ENCODE measurements at places on chromosomes 13 and 19. TPM values are rescaled to one million over a fixed set of nuclear protein-coding genes. Genes with fewer than 3 reads are reported as not detected.

DNA sequence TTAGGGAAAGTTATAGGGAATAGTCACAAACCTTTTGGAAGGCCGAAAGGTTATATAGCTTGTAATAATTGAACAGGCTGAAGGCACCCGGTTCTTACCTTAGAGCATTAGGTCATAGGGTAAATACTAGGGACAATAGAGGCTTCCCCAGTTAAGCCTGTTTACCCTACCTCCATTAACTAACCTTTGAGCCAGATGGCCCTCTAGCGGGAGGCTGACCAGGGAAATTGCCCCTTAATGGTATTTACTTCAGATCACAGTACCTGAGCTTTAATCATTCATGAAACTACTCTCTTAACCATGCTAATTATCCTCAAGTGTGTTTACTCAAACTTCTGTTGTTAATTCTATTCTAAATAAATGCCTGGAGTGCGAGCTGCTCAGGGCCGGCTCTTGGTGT is 20.4 kb upstream of the ZNF83 start:
- H3K27me3 ChIP-seq = no peaks in the 10 kb centered on the region
- DNase-seq = no peak
- H3K4me1 ChIP-seq = no peaks in the 10 kb centered on the region
- no peak overlapping the region for H3K27ac ChIP-seq
- peaks cover 14% of the 10 kb centered on the region for H3K36me3 ChIP-seq

DNA sequence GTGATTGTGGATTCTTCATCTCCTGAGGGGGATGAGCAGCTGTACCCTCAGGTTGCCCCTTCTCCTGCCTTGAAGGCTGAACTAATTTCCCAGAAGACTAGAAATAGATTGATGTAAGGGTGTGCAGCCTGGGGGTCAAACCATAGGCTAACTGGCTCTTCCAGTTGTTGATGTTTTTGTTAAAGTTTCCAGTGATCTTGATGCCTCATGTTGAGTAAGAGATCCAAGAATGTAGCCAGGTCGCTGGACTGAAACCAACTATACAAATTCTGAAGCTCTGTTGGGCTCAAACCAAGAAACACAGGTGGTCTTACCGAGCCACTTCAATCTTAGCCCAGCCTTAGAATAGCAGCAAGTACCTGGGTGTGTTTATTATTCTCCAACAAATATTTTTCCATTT is 391.8 kb downstream of the KLF5 start:
- peaks cover 5% of the 10 kb centered on the region for H3K36me3 ChIP-seq
- H3K27ac ChIP-seq = no peak overlapping the region
- no peaks in the 10 kb centered on the region for H3K27me3 ChIP-seq
- H3K4me3 ChIP-seq = no peak overlapping the region
- no peak for DNase-seq

CGB1 gene
- not detected for total RNA-seq

DNA sequence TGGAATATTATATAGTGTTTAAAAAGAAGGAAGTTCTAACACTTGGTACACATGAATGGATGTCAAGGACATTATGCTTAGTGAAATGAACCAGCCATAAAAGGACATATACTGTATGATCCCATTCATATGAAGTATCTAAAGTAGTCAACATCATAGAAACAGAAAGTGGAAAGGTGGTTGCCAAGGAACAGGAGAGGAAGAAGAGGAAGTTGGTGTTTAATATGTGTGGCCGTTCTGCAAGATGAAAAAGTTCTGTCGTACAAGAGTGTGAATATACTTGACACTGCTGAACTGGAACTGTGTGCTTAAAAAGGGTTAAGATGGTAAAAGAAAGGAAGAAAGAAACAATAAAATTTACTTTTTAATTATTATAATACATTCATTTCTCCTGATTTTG is 33.1 kb upstream of the C1QTNF9 start:
- no peaks in the 10 kb centered on the region for H3K27me3 ChIP-seq
- no peak overlapping the region for H3K27ac ChIP-seq
- H3K4me1 ChIP-seq = no peaks in the 10 kb centered on the region
- H3K36me3 ChIP-seq = no peaks in the 10 kb centered on the region
- no peak for DNase-seq

ATP12A gene
- total RNA-seq = 0.94 TPM

GRCh38 chr19:31349160-31349881 is at the start of gene TSHZ3:
Gene TSHZ3 (minus strand): TSS chr19:31349436. CDS start chr19:31349219, 217 bp downstream.
- peaks cover 15% of the 10 kb centered on the region for H3K4me1 ChIP-seq
- DNase-seq = peak; percentile 81
- H3K4me3 ChIP-seq = peak within 1 kb of the TSS; percentile 83
- H3K27ac ChIP-seq = no peak within 1 kb of the TSS
- H3K27me3 ChIP-seq = peaks cover 35% of the 10 kb centered on the region
